Activated CD8-positive, alpha-beta memory T cell treated with anti-CD3 and anti-CD28 coated beads for 1 hour (primary cell): ENCODE measurements at places on chromosomes 4 and X.

GRCh38 chrX:47501226-47502074, 18.4 kb upstream of the ZNF41 start:
- no peak for DNase-seq

GRCh38 chrX:153593811-153594500, 5.0 kb downstream of the CCNQ start:
- DNase-seq = no peak

DNA sequence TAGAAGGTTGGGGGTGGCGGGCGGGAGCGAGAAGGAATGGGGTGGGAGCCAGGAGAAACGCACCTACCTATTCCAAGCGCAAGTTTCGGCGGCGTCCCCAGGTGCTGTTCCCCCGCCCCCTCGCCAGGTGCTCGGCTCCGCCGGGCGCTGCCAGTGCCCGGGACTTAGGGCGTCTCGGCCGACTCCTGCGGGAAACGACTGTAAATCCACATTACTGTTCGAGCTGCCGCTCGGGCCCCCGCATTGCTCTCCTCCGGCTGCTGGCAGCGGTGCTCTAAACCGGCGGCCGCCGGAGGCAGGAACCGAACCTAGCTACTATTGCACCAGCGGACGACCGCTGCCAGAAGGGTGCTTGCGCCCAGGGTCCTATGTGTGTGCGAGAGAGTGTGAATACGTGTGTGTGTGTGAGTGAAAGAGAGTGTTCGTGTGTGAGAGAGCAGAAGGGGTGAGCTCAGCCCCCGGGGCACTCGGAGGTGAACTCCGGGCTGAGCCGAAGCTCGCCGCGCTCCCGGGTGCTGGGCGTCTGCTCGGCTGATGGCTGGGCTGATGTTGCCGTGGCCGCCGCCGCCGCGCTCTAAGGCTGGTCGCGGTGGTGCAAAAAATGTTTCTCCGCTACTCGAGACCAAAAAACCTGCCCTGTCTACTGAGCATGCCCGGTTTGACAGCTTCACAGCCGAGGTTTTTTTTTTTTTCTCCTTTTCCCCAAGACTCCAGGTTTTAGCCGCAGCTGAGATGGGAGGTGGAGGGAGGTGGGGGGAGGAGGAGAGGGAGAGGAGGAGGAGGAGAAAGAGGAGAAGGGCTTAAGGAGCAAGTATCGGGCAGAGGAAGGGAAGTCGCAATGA, 115.7 kb upstream of the TEX13C start:
- DNase-seq = no peak

GRCh38 chr4:1331591-1332353, 15.2 kb upstream of the UVSSA start:
- DNase-seq = no peak

GRCh38 chr4:156975686-156976085, 4.1 kb upstream of the PDGFC start:
- DNase-seq = no peak

GRCh38 chrX:104098151-104098808, 14.0 kb upstream of the ZCCHC18 start:
- peak; percentile 15 for DNase-seq

DNA sequence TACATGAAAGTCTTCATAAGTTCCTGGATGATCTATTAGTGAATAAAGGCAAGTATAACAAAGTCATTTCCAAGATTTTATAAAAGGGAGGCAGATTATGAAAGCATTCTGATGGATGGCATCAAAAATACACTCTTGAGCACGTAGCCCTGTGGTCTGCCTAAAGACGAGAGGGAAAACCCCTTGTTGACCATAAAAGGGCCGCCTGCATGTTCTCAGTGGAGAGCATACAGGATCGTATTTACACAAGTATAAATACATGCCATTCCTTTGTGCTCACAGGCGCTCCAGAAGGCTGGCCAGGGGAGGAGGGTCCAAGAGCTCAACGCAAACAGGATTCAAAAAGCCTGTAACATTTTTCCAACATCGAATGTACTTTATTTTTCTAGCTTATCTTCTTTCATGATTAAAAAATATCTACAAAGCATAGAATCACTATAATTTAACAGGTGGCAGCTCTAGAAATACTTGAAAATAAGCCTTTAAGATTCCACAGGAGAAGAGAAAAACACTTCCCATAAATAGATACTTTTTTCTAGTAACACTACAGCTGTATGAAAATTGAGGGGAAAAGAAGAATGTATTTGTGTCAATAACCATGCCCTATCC, 29.6 kb downstream of the PDGFC start:
- no peak for DNase-seq

- no peak for DNase-seq
Observed at GRCh38 chrX:38839944-38840343, 38.7 kb downstream of the MID1IP1 start.

DNA sequence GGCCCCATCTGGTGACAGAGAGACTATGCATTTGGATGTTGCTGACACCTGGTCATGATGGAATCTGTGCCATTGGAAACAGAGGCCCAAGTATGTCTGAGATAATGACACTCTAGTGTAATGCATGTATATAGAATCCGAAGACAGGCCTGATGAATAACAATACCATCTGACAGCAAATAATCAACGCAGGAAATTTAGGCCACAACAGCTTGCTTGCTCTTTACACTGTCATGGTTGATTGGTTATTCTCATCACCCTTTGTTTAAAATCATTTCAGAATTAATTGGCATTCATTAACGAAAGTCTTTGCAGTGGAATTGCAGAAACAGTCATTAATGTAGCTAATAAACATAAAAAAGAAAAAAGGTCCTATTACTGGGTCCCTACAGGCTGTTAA, 194.8 kb downstream of the AFF2 start:
- no peak for DNase-seq

GRCh38 chrX:7582191-7582590, 260.8 kb upstream of the VCX start:
- DNase-seq = no peak

DNA sequence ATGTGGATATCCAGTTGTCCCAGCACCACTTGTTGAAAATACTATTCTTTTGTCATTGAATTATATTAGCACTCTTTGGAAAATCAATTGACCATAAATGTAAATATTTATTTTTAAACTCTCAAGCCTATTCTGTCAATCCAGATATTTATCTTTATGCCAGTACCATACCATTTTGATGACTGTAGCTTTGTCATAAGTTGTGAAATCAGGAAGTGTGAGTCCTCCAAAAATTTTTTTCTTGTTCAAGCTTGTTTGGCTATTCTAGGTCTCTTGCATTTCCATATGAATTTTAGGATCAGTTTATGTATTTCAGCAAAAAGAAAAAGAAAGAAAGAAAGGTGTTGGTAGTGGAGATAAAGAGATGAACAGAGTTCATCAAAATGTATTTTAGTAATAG, 8.2 kb upstream of the SMPX start:
- DNase-seq = no peak

- no peak for DNase-seq
Observed at GRCh38 chrX:106300656-106301055, 132.6 kb downstream of the PWWP3B start.

GRCh38 chr4:5526080-5526846, 182.1 kb downstream of the EVC2 start:
- no peak for DNase-seq
